Activated CD8-positive, alpha-beta memory T cell treated with anti-CD3 and anti-CD28 coated beads for 1 hour (primary cell): ENCODE measurements at places on chromosomes 16 and 17.

GRCh38 chr16:64926476-64926875, 195.4 kb downstream of the CDH11 start:
- DNase-seq, result no peak

GRCh38 chr17:55612691-55613141, 101.5 kb upstream of the SMIM36 start:
- DNase-seq, result no peak

DNA sequence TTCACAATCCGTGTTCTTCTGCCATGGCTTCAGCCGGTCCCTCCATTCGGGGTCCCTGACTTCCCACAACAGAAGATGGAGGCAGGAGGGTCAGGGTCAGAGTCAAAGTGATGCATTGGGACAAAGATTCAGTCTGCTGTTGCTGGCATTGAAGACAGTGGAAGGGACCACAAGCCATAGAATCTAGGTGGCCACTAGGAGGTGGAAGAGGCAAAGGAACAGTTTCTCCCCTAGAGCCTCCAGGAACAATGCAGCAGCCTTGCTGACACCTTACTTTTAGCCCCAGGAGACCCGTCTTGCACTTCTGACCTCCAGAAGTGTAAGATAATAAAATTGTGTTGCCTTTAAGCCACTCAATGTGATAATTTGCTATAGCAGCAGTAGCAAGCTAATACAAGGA, 55.9 kb downstream of the MFSD11 start:
- DNase-seq, result no peak

- no peak for DNase-seq
These were observed 821 bp downstream of the SOCS7 start for GRCh38 chr17:38352245-38353085.

DNA sequence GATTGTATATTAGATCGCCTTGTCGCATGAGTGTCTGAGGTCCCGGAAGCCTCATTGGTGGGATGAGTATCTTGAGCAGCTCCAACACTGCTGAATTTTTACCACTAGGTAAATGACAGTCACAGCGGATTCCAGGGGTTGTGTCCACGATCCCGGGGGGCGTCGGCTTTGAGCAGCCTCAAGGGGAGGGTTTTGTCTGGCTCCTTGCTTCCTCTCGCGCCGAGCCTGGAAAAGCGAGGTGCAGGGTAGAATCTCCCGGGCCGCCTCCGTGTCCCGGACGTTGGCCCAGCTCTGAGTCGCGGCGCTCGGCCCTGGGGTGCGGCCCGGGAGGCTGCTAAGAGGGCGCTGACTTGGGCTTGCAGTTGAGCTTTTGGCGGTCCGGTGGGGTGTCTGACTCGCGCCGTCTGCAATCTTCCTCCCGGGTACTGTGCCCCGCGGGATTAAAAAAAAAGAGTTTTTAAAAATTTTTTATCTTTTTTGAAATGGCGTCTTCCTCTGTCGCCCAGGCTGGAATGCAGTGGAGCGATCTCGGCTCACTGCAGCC, 4.5 kb downstream of the OR1F1 start:
- DNase-seq, result no peak

DNA sequence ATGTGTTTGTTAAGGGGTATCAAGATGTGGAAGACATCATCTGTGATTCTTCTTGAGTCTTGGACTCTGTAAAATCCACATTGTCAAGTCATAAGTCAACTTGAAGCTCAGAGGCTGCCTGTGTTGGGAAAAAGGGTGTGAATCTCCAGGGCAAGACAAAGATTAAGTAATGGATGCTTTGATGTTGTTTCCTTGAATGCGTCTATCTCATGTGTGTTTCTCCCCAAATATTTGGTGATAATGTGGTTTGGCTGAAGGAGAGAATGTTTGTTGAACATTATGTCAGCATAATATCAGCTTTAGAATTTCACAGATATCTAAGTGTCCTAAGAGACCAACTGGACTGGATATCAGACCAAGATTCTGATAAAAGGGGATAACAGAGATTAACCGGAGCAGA, 24.1 kb upstream of the KCNJ16 start:
- no peak for DNase-seq

DNA sequence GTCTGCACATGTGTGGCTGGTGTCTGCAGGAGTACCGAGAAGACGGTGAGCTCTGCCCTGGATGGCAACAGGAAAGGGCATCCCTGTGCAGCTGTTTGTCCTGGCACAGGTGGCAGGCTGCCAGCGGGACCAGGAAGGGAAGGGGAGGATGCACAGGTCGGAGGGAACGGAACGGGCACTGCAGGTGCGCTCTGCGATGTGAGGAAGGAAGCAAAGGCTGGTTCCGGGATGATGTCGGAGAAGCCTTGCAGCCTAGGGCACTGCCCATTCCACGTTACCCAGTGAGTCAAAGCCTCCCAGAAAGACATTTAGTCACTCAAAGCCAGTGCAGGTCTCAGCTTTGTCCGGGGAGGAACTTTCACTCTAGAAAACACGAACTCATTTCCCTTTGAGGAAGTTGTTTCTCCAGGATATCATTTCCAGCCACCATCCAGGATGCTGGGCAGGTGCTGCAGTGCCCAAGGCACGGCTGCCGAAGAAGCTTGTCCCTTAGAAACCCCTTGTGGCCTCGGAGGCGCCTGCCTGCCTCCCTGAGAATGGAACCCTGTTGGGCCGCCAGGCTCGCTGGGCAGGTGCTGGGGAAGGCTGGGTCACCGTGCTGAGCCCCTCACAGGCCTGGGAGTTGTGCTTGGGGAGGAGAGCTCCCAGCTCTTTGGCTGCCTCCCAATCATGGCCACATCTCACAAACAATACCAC, 4.5 kb upstream of the TMEM235 start:
- no peak for DNase-seq

DNA sequence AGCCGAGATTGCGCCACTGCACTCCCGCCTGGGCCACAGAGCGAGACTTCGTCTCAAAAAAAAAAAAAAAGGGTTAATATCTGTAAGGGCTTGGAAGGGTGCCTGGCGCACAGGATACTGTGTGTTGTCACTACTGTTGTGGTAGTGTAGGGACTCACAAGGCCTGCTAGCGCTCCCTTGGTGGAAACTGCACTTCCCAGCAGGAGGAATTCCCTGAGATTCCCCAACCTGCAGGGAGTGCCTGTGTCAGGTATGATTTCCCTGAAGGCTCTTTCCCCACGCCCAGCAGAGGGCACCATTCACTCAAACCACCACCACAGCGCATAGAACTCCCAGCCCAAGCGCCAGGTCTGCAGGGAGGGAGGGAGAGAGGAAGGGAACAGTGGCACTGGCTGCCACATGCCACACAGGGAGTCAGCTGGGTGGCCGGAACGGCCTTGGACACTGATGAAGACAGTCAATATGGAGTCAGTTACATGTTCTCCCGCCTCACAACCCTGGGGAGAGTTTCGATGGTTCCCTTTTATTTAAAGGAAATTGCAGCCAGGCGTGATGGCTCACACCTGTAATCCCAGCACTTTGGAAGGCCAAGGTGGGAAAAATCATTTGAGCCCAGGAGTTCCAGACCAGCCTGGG, 32.7 kb upstream of the CDH1 start:
- DNase-seq, result peak; percentile 38

- no peak for DNase-seq
These were observed 151.4 kb downstream of the TMEM132E start for GRCh38 chr17:34730816-34731215.

- no peak for DNase-seq
These were observed 122.3 kb upstream of the CIBAR2 start for GRCh38 chr16:85234310-85235204.

- DNase-seq, result no peak
These were observed 37.7 kb upstream of the NUFIP2 start for GRCh38 chr17:29331708-29332085.

DNA sequence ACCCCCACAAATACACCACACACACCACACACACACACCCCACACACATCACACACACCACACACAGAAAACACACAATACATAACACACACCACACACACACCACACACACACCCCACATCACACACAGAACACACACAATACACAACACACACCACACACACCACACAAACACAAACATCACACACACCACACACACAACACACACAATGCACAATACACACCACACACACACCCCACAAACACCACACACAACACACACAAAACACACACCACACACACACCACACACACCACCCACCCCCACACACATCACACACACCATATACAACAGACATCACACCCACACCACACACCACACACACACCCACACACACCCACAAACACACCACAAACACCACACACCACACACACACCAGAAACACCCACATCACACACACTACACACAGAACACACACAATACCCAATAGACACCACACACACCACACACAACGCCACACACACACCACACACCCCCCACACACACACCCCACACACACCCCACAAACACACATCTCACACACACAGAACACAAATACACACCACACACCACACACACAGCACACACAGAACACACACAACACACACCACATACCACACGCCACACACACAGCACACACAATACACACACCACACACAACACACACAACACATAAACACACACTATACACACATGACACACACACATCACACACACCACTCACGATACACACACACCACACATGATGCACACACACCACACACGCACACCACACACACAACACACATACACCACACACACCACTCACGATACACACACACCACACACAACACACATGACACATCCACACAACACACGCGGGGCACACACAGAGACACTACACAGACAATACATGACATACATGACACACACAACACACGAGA, 11.0 kb upstream of the GCGR start:
- DNase-seq, result no peak

DNA sequence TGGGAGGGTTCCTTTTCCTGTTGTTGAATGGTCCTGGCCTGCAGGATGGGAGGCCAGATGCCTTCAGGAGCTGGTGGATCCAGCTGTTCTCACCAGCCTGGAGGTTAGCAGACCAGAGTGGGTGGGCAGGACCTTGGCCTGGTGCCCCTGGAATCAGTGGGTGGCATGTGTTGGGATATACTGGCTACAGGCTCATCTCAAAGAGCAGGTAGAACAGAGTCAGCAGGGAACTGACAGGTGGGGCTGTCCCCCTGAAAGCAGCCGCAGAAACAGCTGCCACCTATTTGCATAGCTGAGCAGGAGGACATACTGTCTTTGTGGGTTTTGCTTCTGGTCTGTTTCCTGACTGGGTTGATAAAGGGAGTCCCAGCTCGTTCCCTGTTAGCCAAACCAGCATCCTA, 144.1 kb downstream of the RAB11FIP4 start:
- no peak for DNase-seq

GRCh38 chr17:79022507-79022991, 1.4 kb upstream of the C1QTNF1 start:
- DNase-seq, result no peak

DNA sequence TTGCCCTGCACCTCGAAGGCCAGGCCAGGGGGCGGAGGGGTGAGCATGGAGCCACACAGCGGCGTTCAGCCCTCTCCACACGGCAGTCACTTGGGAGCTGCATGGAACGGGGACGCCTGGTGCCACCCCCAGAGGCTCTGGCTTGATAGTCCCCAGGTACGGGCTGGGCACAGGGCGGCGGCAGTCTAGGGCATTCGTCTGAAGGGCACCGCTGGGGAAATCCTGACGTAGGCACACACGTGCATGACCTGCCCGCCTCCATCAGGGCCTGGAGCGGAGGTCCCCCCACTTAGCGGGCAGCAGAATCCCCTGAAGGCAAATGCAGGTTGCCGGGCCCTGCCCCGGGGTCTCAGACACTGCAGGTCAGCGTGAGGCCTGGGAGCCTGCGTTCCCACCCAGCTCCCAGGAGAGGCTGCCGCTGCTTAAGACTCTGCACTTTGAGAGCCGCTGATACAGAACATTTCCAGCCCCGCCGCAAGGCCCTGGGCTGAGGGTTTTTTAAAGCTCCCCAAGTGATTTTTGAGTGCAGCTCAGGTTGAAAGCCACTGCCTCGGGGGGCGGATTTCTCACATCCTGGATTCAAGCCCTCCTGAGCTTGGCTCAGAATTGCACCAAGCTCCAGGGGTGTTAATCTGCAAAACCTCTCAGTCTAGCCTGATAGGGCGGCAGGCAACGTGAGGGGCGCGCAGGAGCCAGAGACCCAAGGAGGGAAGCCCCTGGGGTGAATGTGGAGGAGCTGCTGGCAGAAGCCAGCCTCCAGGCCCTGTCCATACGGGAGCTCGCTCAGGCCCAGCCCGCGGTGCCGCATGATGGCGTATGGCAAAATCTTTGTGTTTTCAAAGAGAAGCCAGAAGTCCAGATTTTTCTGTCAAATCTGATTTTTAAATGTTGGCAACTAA, 182.3 kb upstream of the GSE1 start:
- DNase-seq, result no peak

DNA sequence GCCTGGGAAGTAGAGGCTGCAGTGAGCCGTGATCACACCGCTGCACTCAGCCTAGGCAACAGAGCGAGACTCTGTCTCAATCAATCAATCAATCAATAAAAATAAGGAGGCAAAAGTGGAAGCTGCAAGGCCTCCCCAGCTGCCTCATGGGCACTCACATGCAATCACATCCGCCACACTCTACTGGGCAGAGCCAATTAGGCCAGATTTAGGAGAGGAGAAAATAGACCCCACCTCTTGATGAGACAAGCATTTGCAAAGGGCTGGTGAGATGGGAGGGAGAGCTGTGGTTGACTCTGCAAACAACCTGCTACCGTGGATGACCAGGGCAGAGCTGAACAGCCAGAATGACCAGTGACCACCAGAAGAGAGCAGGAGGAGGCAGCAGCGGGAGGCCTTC, 14.7 kb upstream of the GSG1L start:
- DNase-seq, result no peak

- DNase-seq, result no peak
These were observed 767 bp downstream of the RPS6KB1 start for GRCh38 chr17:59893676-59894100.

GRCh38 chr17:49798738-49799137, 10.3 kb downstream of the KAT7 start:
- DNase-seq, result no peak

GRCh38 chr17:31511580-31511979, 120.1 kb downstream of the RAB11FIP4 start:
- DNase-seq, result no peak

DNA sequence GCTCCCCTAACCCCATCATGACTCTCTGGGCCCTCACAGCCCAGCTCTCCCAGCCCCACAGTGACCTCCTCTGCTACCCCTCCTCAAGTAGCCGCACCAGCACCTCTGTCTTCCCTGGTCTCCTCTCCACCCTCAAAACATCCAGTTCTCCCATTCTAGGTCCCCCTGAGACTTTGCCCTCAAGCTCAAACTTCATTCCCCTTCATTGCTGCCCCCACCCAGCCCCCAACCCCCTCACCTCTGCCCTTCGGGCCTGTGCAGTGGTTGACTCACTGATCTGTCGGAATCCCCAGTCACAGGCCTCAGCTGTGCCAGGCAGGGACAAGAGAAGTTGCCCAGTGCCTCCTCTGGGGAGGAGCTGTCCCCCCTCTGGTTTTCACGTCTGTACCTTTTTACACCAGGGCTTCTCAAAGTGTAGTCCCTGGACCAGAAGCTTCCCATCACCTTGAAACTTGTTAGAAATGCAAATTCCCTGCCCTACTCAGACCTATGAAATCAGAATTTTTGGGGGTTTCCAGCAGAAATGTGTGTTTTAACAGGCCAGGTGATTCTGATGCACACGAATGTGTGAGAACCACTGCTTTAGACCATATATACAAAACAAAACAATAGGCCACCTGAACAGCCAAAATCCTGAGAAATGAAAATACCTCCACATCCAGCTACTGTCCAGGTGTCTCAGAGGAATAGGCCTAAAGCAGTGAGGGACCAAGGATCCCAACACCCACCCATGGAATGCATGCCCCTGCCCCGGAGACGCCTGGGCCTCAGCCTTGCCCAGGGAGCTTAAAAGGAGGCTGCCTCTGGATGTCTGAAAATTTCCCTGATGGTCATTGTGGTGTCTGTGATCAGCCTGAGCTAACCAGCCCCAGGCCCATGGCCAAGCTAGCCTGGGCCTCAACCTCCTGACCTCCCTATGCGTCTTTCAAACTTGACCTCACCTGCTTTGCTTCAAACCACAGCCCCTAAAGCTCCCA, 853 bp upstream of the DOK4 start:
- no peak for DNase-seq
